M059J (cell line): ENCODE measurements at places on chromosomes 2 and 18. TPM values are rescaled to one million over a fixed set of nuclear protein-coding genes. Genes with fewer than 3 reads are reported as not detected.

GRCh38 chr2:205352094-205352493, 330.2 kb upstream of the NRP2 start:
- no peak for DNase-seq

GRCh38 chr2:224058048-224058775, 19.1 kb upstream of the SERPINE2 start:
- no peak for DNase-seq

- DNase-seq, result no peak
Measured at GRCh38 chr2:223771475-223771874, 65.9 kb downstream of the AP1S3 start.

- DNase-seq, result peak; percentile 41
Measured at GRCh38 chr2:65049010-65049639, 7.1 kb upstream of the CEP68 start.

- peak; percentile 37 for DNase-seq
Measured at GRCh38 chr2:142131010-142131669, at the start of gene LRP1B. Gene LRP1B, minus strand, starts transcription at chr2:142131016. Its CDS starts 287 bp downstream, at chr2:142130729.

- DNase-seq, result no peak
Measured at GRCh38 chr2:152594022-152594766, 123.1 kb downstream of the PRPF40A start.

GRCh38 chr2:44168681-44169154, at the start of gene PPM1B:
Gene PPM1B, plus strand, starts transcription at chr2:44168875. Its CDS starts 32,325 bp downstream, at chr2:44201200.
- DNase-seq, result no peak

DNA sequence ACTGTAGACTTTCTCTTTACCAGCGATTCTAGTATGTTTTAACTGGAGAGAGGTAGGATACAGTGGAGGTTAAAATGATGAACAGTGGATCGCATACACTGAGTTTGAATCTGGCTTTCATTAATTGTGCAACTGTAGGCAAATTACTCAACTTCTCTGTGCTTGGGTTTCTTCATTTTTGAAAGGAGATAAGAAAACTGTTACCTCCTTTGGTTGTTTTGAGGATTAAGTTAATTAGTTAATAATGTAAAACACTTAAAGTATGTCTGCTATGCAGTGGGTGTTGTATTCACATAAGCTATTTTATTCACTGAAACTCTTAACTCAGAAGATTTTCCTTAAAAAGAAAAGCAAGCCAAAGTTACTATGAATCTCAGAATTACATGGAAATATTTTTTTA, 111.8 kb upstream of the CYP20A1 start:
- no peak for DNase-seq

DNA sequence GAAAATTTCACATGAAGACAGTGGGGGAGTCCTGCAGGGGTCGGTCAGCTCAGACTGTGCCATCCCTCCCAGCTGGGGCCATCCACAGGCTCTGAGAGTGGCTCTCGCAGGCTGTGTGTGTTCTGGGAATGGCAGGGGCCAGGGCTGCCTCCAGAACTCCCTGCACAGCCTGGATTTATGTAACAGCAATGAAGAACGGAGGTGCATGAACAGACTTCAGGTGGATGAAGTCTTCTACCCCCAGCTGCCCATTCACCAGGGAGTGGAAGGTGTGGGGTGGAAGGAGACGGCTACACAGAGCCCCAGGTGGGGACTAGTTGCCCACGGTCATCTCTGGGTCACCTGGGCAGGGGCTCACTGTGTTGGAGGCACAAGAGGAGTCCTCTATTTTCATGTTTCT, 56.1 kb upstream of the HDAC4 start:
- DNase-seq, result no peak

DNA sequence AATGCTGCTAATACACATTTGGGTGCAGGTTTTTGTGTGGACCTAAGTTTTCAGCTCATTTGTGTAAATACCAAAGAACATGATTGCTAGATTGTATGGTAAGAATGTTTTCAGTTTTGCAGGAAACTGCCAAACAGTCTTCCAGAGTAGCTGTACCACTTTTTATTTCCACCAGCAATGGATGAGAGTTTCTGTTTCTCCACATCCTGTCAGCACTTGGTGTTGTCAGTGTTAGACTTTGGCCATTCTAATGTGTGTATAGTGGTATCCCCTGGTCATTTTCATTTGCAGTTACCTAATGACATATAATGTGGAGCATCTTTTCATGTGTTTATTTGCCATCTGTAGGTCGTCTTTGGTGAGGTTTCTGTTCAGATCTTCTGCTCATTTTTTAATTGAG, 336.4 kb downstream of the GBX2 start:
- DNase-seq, result no peak

DNA sequence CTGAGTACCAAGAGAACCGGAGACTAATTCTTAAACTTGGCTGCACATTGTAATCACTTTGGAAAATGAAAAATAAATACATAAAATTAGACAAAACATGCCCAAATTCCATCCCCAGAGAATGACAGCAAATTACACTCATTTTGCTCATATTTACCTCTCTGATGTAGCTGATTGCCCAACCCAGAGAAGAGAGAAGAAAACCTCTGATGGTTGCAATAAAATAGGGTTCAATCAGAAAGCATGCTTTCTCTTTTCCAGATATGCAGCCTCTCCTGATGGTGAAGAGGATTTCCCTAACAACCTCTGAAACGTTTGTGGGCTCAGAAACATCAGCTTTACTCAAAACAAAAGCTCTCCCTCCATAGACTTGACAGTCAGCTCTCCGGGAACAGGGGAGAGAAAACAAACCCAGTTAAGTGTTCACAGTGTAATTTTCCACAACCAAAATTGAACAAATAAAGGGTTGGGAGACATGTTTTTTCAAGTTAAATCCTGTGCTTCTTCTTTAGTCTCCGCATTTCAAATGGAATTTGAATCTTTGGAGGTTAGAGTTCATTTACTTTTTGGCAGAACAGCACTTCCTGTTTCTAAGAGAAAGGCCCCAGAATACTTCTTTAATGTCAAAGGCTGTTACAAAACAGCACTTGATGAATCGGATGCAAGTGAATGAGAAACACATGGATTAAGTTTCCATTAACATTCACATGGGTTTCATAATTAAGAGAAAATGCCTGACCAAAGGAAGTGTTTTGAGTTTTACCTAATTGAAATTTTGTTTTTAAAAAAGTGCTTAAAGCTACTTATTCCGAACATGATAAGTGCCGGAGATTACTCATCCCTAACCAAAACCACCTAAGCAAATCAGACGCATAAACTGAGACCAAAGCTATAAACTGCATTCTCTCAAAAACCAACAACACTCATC, 570.1 kb upstream of the SYT4 start:
- DNase-seq, result peak; percentile 77

DNA sequence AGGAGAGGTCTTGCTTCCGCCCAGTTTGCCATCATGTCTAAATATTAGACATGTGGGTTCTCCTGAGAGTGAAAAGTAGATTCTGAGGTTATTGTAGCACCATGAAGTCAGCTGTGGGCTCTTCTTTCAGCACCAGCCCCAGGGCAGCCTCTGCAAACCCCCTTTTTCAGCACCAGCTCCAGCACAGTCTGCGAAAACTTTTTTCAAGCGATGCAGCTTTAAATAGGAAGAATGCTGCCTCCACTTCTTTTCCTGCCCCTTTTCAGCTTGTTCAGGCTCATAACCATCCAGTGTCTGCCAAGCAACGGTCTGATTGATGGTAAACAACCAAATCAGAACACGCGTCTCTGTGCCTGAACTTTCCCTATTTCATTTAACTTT, at the start of gene COL5A2:
Gene COL5A2, minus strand, starts transcription at position 192 of the 381 bp plus-strand sequence. Its CDS starts 157 bp downstream, at position 35.
- DNase-seq, result peak; percentile 90

GRCh38 chr18:76442413-76443171, 52.5 kb downstream of the ZNF516 start:
- no peak for DNase-seq

DNA sequence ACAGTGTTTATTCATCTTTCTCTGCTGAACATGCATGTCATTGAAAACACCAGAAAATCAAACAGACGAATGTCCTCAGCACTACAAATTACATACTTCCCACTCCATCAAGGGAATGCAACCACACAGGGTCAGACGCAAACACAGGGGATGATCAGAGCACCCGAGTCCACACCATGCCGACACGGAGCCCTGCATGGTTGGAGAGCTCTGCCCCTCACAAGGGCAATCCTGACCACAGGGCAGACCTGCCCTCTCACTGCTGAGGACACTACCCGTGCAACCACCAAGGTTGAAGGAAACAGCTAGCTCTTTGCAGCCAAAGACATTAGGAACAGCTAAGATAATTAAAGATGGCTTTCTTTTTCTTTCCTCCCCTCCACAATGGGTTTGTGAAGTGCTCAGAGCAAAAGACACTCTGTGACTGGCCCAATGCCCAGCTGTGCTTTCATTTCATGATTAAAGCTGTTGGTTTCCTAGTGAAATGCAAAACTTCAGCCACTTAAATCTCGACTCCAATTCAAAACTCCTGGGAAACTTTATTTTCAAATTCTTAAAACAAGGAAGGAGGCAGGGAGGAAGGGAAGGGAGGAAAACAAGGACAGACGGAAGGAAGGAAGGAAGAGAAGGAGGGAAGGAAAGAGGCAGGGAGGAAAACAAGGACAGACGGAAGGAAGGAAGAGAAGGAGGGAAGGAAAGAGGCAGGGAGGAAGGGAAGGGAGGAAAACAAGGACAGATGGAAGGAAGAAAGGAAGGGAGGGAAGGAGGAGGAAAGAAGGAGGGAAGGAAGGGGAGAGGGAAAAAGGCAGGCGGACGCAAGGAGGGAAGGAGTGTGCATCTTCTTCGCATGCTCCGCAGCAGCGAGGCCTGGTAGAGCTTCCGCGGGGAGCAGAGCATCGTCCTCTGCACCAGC, 65.8 kb downstream of the NDUFA10 start:
- DNase-seq, result no peak

DNA sequence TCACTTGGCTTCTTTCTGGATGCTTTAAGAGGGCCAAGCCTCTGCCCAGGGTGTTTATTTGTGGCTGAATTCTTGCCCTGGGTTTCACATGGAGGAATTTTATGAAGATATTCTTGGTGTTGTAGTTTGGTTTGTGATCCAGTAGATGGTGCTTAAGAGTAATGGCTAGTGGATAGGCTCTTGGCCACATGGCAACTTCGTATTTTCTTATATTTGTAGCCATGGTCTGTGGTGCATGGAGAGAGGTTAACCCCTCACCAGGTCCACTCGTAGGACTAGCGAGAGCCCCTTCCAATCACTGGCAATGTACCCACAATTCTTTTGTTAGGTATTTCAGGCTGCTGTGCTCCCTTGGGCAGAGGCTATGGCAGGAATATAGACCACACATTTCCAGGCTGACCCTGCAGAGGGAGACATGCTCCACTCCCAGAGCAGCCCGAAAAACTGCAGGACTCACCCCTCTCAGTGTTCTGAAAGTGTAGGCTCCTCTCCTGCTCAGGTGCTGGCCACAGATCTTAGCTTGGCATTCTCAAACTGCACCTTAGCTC, 582.1 kb upstream of the SETBP1 start:
- peak; percentile 46 for DNase-seq

DNA sequence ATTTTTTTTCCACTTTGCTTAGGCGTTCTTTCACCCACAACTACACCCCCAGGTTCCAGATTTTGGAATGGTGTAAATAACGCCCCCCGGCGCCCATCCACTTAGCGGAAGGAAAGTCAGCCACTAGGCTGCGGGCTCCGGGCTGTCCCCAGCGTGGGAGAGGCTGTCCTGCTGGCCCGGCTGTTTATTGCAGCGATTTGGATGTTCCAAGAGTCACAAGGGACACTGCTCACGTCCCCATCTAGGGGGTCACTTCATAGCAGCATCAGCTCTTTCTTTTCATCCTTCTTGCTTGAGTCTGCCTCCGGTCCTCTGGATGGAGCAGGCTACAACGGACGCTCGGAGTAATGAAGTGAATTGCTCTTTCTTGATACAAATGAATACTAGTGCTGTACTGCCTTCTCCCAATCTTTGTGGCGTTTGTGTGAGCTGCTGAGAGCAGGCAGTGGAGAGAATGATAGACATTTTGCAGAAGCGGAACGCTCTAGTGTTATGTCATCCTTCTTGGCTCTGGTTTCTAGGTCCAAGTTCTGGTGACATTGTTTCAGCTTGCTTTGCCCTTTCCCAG, 50.7 kb upstream of the PAIP2B start:
- DNase-seq, result no peak

- peak; percentile 77 for DNase-seq
Measured at GRCh38 chr2:133886735-133887675, 318.7 kb upstream of the NCKAP5 start.

GRCh38 chr2:99101697-99102096, 39.8 kb upstream of the C2orf15 start:
- peak; percentile 42 for DNase-seq

The WNT10A gene
- total RNA-seq, result 0.02 and 0.30 TPM in 2 replicates

The PLCD4 gene
- 0.34 and 0.39 TPM in 2 replicates for total RNA-seq

The FLACC1 gene
- total RNA-seq, result 0.27 TPM in 1 of 2 replicates, not detected in the other

The ABI2 gene
- 37.2 and 50.4 TPM in 2 replicates for total RNA-seq

The ASB1 gene
- total RNA-seq, result 11.5 and 17.2 TPM in 2 replicates

The RAMP1 gene
- total RNA-seq, result 25.4 and 35.8 TPM in 2 replicates

The MC5R gene
- not detected in 2 replicates for total RNA-seq

The DTNB gene
- total RNA-seq, result 12.2 and 12.5 TPM in 2 replicates
